ENCODE measurements at places on chromosomes 7 and 10. TPM values are rescaled to one million over a fixed set of nuclear protein-coding genes. Genes with fewer than 3 reads are reported as not detected.

SUN3 gene
- not detected for total RNA-seq

OR2A1 gene
- total RNA-seq: under 0.01 TPM

GAD2 gene
- total RNA-seq: not detected

SSC4D gene
- 0.33 TPM for total RNA-seq

UPK3BL2 gene
- 1.0 TPM for total RNA-seq

CHCHD3 gene
- total RNA-seq: 94.0 TPM

CPVL gene
- total RNA-seq: 0.51 TPM

PTN gene
- total RNA-seq: 13.9 TPM

C7orf33 gene
- not detected for total RNA-seq

PTER gene
- 10.4 TPM for total RNA-seq

FBXL13 gene
- 0.66 TPM for total RNA-seq

CALHM2 gene
- 35.8 TPM for total RNA-seq

MTURN gene
- 16.9 TPM for total RNA-seq

CTAGE4 gene
- 0.17 TPM for total RNA-seq

SH2D4B gene
- not detected for total RNA-seq

MYH16 gene
- not detected for total RNA-seq

BRAT1 gene
- total RNA-seq: 20.1 TPM

DNA sequence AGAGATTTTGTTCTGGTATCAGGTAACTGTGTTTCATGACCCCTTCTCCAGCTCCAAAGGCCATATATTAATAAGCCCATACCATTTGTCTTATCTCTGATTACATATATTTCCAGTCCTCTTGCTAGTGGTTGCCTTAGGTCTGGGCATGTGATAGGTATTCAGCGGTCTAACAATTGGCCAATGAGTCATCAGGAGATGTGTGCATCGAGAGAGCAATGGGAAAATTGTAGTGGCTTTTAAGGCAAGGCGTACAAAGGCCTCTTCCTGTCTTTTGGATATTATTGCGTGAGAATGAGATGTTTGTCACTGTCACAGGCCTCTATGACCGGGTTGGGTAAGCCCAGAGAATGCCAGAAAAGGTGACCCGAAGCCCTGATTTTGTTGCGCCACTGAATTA, 38.6 kb upstream of the SFRP5 start:
- DNase-seq: no peak

- peak; percentile 85 for DNase-seq
Observed at GRCh38 chr10:97708976-97709946, 4.3 kb upstream of the MARVELD1 start.

DNA sequence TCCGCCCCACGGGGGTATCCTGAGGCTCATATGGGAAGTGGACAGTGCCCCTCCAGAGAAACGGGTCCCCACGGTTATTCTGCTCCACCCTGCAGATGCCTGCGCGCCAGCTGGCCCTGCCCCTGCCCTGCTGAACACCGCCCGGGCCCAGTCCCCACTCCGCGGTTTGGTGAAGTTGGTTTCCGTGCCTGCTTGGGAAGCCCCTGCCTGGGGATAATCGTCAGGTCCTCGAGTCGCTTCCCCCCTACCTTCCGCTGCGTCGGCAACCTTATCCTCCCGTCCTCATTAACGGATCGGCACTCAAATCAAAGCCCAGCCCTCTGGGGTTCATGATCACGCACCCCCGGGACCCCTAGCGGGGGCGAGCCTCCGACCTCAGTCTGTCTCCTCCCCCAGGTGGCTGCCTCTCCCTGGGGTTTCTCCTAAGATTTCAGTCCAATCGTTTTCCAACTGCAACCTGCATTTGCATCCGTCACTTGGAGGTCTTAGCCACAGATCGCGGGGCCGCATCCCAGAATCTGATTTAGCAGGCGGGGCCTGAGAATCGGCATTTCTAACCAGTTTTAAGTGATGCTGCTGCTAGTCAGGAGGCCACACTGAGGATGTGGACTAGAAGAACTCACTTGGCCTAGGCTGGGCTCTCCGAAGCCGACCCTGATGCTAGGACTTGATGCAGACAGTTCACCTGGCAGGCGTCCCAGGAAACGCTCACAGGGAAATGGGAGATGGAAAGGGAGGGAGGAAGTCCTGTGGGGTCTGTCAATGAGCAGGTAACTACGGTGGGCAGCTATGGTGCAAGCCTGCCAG, 27.6 kb downstream of the WDR86 start:
- no peak for DNase-seq

DNA sequence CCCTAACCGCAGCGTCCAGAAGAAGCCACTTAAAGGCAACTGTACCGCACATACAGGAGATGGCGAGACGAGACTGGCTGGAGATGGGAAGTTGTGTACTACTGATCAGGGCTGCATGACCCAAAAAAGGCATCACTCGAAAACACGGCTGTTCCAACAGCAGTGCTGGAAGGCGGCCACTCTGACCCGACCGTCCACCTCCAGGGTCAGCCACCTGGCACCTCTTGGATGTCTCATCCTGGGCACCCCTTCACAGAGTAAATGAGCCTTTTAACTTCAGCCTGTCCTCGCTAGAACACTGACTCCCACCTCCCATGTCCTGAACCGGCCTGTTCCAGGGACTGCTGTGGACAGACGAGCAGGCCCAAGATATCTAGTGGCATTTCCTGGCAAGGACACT, 180.7 kb downstream of the DIP2C start:
- DNase-seq: no peak

- DNase-seq: no peak
Observed at GRCh38 chr10:75541411-75541810, 110.0 kb downstream of the LRMDA start.

DNA sequence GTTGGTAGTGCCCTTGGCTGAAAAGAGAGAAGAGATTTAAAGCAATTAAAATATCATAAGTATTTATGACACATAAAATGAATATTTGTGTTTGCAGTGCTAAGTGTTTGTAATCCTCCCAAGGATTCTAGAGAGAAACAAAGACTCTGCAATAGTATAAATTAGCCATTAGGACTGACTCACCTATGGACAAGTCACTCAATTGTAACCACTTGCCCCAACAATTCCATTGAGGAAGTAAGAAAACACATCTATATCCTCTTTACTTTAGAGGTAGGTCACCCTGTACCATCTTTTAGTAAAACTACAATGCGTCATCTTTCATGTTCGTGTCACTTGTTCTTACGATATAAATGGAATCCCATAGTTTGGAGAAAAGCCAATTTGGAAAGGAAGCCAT, 85.7 kb upstream of the INHBA start:
- no peak for DNase-seq

DNA sequence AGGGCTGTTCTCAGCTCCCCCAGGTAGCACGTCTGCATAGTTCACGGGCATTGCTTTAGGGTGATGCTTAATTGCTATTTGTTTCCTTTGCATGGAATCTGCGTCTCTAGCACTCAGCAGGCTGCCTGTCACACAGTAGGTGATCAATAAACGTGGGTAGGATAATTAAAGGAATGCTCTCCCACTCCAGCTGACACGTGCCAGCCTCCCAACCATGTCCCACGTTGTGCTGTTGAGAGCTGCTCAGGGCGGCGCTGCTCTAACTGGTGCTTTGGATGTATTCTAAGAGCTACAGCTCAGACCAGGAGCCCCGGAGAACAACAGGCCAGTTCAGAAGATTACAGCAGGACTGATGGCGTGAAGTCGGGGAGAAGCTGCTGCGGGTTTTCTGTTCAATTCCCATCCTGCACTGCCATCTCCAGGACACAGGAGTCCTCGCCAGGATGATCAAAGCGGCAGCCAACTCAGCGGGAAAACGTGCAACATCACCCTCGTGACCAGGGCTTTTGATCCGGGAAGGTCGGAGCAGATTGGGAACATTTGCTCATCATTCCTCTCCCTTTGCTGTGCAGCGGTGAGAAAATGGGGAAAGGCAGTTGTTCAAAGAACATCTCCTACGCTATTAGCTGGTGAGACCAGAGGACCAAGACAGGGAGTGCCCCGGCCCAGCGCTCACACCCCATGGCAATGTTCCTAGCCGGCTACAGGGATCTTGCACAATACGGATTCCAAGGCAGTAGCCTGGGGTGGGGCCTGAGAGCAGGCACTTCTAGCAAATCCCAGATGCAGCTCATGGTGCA, 50.5 kb upstream of the FOXK1 start:
- DNase-seq: peak; percentile 87

DNA sequence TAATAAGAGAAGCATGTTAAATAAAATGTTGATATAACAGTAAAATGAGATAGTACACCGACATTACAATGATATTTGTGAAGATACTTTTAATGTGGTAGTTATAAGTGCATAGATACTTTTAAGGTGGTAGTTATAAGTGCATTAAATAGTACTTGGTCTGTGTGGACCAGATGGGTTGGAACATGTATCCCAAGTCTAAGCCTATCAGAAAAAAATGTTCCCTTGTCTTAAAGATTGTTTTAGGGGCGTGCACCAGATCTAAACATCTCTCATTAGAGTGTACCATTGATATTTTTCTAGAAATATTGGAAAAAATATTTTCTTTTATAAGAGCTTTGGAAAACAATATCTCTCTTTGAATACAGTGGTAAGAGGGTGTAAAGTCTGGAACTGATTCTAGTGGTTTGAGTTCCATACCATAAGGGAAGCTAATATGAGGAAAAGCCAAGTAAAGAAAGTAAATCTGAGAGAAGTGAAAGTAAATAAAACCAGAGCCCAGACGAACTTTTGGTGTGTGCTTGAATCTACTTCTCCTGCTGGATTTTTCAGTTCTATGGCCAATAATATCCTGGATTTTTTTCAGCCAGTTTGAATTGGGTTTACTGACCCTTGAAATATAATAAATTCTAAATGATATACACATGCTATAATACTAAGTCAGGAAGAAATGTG, 175.3 kb downstream of the MBL2 start:
- no peak for DNase-seq

- peak; percentile 8 for DNase-seq
Observed at GRCh38 chr7:135855846-135856245, 107.2 kb upstream of the FAM180A start.

DNA sequence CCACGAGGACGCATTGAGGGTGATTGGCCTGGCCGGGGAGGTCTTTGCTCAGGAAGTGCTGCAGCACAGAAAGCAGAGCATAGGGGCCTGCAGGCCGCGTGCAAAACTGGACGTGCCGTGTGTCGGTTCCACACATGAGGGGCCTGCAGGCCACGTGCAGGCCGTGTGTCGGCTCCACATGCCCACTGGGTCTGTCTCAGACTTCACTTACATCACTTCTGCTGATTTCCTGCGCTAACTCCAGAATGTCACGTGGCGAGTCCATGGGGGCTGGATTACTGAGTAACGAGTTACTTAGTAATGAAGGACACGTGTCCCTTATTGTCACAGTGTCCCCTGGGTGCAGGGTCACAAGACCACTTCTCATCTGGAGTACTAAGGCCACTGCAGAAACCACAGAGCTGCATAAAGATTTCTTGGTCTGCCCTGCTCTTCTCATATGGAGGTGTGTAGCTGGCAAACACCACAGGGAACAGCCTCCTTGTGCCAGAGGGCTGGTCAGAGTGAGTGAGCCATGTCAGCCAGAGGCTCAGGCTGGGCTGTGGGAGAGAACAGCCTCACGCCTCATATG, 60.8 kb downstream of the GDI2 start:
- no peak for DNase-seq

GRCh38 chr7:925601-926000, 28.9 kb downstream of the ADAP1 start:
- no peak for DNase-seq

GRCh38 chr7:95322854-95323253, 1.5 kb downstream of the PON1 start:
- no peak for DNase-seq

GRCh38 chr10:49613882-49614241, at the start of gene CHAT:
TSS of gene CHAT (plus strand) at chr10:49614037. CDS start at chr10:49614190, 153 bp downstream.
- DNase-seq: no peak

DNA sequence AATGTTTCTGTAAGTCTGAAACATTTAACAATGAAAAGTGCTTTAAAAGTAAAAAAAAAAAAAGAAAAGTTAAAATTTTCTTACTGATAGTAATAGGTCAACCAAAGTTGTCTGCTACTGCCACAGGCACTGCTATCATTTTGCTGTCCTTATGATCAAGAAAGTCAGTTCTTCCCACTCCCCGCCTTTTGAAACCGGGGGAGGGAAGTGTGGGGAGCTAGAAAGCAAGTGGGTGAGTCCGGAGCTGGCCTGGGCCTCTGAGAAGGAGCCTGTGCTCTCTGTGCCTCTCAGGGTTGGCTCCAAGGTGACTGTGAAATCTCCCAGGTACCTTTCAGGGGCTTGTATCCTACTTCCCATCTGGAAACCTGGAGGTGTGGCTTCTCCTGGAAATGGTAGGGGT, 7.3 kb downstream of the C7orf57 start:
- DNase-seq: no peak

DNA sequence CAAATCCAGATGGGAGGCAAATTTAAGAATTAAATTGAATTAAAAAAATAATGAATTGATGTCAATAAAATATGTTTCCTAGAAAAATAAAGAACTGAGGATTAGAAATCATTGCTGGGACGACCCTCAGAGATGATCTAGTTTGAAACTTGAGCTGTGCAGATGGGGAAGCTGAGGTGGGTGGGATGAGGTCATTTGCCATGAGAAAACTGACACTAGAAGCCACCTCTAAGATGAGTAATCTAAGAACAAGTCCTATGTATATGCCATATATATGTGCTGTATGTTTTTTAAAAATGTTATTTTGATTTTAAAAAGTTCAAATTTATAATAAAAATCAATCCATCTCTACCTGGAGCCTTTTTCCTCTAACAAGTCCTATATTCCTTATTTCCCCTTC, 135.7 kb downstream of the RSU1 start:
- DNase-seq: no peak

DNA sequence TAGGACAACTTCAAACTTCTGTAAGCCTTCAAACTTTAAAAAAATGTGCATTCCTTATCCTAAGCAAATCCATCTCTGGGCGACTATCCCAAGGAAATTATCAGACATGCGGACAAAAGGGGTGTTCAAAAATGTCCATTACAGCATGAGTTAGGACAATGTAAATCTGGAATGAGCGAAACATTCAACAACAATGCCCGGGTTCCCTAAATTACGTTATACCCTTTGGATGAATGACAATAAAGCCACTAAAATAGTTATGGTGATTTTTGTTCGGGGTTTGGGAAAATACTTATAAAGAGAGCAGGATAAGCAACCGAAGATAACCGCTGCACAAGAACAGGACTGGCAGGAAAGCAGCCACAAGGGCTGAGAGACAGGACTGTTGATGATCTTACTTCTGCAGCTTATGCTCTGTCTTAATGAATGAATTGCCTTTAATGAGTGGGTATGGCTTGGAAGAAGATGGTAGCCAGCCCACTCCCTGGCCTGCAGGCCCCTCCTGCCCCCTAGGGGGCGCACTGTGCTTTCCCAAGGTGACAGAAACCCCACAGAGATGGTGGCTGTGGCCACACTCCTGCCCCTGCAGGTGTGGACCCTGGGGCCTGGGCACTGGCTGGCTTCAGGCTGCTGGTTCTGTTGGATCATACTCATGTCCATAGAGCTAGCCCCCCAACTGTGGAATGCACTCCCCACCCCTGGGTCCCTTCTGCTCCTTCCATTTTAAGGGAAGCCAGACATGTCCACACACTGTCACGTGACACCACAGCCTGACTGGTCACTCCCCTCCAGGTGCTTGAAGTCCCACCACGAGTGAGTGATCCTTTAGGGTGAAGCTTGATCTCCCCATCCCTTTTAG, 45.0 kb downstream of the ZCCHC24 start:
- DNase-seq: no peak

GRCh38 chr7:29039821-29040578, 81.9 kb upstream of the TRIL start:
- no peak for DNase-seq

Data from fibroblast of lung (primary cell).